KBM-7 (cell line): ENCODE measurements at places on chromosomes 7 and 10.

DNA sequence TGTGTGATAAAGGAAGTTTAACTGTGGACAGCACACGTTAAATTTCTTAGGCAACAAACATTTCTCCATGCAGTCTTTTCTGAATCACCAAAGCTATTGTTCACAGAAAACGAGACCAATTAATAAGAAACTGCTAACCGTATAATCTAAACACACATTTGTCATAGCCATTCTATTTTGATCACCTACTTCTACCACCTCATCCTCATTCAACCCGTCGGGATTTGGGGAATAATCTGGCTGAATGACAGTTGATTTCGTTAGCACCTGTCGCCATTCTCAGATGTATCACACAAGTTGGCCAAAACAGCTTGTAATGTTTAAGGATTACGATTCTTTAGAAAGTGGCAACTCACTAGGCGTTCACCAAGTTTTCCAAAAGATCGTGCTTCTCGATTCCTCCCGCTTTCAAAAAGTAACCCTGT is 1.2 kb downstream of the EZH2 start:
- peak; percentile 42 for DNase-seq

- DNase-seq: no peak
Observed at GRCh38 chr7:40964610-40965009, 738.3 kb downstream of the INHBA start.

GRCh38 chr7:157816526-157817250 is 479.9 kb downstream of the DNAJB6 start:
- DNase-seq: no peak

- DNase-seq: peak; percentile 88
Observed at GRCh38 chr7:140390466-140391190, 7.7 kb downstream of the SLC37A3 start.
